GM12864 (cell line): ENCODE measurements at places on chromosomes 5 and 9.
A peak's percentile ranks its signal among the peaks of the same experiment; 100 is the strongest.

DNA sequence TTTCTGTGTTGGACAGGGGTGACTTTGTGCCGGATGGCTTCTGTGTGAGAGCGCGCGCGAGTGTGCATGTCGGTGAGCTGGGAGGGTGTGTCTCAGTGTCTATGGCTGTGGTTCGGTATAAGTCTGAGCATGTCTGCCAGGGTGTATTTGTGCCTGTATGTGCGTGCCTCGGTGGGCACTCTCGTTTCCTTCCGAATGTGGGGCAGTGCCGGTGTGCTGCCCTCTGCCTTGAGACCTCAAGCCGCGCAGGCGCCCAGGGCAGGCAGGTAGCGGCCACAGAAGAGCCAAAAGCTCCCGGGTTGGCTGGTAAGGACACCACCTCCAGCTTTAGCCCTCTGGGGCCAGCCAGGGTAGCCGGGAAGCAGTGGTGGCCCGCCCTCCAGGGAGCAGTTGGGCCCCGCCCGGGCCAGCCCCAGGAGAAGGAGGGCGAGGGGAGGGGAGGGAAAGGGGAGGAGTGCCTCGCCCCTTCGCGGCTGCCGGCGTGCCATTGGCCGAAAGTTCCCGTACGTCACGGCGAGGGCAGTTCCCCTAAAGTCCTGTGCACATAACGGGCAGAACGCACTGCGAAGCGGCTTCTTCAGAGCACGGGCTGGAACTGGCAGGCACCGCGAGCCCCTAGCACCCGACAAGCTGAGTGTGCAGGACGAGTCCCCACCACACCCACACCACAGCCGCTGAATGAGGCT is at the start of gene ADRB2:
Gene ADRB2 (plus strand): TSS at position 559 of the 686 bp plus-strand sequence. CDS start 221 bp downstream, outside the sequence.
- DNase-seq: peak; percentile 74

GRCh38 chr5:138979684-138980280 is 104.6 kb upstream of the LRRTM2 start:
- DNase-seq: no peak

DNA sequence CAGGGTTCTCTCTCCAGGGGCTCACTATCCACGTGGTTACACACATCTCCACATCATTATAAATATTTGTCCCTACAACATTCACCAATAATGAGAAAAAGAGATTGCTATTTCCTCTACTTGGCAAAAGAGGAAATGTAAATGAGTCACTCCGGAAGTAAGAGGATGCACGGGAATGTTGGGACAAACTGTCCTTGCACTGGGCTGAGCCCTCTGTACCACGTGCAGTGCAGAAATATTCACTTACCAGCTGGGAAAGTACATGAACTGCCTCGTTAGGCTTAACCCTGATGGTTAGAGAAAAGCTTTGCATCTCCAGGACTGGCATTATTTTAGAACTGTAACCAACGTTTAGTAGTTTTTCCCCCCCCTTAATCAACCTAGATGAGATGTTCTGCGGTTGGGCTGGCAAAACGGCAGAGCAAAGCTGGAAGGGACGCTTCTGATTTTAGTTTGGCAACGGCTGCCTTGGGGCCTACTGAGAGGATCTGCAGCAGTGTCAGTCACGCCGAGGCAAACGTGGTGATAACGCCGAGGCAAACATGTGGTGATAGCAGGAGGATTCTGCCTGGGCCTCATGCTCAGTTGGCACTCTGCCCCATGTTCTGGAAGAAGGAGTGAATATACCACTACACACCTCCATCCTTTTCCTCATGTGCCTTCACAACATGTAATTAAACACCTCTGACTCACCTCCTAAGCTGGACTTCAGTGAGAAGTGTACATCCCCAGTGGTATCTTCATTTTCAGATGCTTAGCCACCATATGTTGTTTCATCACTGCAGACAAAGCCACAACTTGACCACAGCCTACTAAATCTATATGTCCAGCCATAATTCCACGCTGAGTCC is 661.4 kb upstream of the KLF4 start:
- no peak for DNase-seq

- no peak for DNase-seq
Observed at GRCh38 chr5:43606351-43606750, 3.4 kb downstream of the NNT start.

DNA sequence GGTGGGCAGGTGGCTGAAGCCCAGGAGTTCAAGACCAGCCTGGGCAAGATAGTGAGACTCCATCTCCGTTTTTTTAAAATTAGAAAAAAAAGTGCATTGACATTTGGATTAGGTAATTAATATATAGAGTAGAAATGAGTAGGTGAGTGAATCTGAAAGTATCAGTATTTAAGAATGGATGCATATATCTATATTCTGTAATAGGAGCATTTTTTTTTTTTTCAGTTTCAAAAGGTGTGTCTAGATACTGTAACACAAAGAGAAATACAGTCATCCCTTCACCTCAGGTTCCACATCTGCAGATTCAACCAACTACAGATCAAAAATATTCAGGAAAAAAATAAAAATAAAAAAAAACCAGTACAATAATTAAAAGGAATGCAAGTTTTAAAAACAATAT is 50.8 kb downstream of the RBM27 start:
- no peak for DNase-seq

DNA sequence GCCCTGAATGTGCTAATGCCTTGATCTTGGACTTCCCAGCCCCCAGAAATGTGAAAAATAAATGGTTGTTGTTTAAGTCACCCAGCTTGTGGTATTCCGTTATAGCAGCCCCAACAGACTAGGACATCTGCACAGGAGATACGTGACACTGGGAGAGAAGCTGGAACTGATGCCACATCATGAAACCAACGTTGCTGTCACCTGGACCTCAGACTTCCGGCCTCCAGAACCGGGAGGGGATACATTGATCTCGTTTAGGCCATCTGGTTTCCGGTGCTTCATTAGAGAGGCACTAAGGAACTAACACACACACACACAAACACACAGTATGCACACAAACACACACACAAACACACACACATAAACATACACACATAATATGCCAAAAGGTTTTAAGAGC is 75.0 kb upstream of the ICE1 start:
- DNase-seq: no peak

DNA sequence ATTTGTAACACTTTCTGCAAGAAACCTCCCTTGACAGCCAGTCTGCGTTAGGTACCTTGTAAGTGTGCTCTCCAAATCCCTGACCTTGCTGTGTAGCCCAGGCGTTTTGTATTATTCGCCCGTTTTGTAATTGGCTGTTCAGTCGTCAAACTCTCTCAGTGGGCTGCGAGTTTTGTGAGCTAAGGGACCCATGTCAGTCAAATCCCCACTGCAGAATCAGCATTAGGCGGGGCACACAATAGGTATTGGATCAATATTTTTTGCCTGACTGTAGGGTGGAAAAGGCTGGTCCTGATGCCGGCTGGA is 665 bp downstream of the DNAJC18 start:
- no peak for DNase-seq

DNA sequence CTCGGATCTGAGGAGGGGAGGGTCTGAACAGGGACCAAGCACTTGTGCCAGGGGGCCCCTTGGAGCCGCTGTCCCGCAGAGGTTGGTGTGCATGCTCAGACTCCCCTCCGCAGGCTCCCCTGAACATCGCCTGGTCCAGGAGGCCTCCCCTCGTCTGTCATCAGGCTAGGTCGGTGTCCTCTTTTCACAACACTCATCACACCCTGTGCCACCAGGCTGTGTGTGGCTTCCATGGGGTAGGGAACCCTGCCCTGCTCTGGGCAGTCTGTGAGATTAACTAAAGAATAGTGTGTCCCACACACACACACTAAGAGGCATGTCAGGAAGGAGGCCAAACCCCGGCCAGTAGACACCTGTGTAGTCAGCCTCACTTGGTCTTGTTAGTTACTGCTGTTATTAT is 119.3 kb downstream of the C5orf15 start:
- DNase-seq: no peak

DNA sequence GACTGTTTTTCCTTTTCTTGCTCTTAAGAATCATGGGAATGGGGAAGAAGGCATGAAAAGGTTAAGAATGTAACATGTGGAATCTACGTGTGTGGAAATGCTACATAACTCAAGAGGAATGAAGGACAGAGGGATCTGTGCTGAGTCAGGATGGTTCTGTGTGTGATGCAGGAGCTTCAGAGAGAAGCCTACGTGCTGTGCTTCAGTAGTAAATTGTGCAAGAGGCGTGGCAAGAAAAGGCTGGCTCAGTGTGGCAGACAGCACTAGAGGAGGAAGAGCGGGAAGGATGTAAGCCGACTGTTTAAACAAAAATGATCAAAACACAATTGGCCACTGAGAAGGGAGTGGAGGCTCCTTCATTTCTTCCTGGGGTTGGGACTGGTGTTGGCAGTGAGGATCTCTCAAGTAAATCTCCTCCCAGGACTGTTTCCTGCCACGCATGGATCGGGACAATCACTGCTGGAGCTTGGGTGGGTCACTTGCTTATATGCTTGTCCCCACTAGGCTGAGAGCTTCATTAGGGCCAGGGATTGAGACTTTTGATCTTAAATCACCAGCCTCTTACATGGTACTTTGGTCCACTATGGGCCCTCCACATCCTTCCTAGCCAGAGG is 59.4 kb upstream of the BASP1 start:
- no peak for DNase-seq
